ENCODE measurements at places on chromosomes 12 and 14. TPM values are rescaled to one million over a fixed set of nuclear protein-coding genes. Genes with fewer than 3 reads are reported as not detected.

- DNase-seq, result no peak
Observed at GRCh38 chr14:105424861-105425260, 5.2 kb downstream of the MTA1 start.

The LRRC9 gene
- total RNA-seq, result not detected

DNA sequence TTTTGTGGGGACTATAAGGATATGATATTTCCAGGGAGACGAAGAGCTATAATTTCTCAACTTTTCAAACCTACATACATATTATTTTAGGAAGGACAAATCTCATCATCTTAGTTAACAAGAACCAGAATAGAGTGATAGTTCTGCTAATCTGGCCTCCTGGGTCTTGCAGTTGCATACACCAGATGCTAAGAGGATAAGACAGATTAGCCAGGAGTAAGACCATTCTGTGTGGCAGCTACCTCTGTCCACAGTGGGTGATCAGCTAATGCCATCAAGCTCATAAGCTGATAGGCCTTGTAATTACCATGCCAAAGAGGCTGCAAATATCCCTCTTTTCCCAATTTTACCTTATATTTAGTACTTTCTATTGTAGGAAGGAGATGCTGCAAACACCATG, 776.8 kb downstream of the NRXN3 start:
- no peak for DNase-seq

The ACSM4 gene
- not detected for total RNA-seq

The NOPCHAP1 gene
- total RNA-seq, result 29.6 TPM

GRCh38 chr14:106094654-106095189, 568.3 kb downstream of the TMEM121 start:
- no peak for DNase-seq

The PAX9 gene
- total RNA-seq, result 3.7 TPM

- DNase-seq, result no peak
Observed at GRCh38 chr14:96905825-96906224, 108.6 kb downstream of the VRK1 start.

DNA sequence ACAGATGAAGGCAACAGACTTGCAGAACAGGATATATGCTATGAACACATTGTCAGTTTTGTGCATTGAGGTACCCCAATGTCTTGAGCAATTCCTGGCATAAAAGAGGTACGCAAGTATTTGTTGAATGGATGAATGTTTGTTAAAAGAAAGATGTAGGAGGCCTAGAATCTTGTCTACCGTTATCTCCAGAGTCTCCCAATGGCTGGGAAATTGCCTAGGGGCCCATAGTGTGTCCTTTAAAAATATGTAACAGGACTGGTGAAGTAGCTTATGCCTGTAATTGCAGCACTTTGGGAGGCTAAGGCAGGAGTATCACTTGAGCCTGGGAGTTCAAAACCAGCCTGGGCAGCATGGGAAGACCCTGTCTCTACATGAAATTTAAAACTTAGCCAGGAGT, 20.4 kb upstream of the SPTSSA start:
- DNase-seq, result no peak

The OTUB2 gene
- 3.7 TPM for total RNA-seq

DNA sequence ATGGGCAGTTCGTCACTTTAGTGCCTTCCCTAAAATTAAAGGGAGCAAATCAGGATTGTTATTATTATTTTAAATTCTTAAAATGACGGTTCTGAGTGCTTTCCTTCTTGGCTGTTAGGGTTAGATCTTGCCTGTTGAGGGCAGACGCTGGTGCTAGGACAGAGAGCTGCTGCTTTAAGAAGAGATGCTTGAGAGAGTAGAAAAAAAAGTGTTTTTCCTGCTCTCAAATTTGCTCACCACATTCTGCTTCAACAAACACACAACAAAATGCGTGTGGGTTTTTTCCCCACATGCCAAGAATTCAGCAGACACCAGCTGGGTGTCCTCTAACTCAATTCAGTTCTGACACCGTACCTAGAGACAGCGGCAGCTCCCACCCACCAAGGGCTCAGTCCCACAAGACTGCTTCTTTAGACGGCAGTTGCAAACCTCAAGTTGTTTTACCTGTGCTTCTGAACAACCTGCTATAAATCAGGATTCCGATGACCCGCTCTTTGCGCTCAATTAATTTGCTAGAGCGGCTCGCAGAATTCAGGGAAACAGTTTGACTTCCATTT, 75.8 kb upstream of the RIN3 start:
- no peak for DNase-seq

DNA sequence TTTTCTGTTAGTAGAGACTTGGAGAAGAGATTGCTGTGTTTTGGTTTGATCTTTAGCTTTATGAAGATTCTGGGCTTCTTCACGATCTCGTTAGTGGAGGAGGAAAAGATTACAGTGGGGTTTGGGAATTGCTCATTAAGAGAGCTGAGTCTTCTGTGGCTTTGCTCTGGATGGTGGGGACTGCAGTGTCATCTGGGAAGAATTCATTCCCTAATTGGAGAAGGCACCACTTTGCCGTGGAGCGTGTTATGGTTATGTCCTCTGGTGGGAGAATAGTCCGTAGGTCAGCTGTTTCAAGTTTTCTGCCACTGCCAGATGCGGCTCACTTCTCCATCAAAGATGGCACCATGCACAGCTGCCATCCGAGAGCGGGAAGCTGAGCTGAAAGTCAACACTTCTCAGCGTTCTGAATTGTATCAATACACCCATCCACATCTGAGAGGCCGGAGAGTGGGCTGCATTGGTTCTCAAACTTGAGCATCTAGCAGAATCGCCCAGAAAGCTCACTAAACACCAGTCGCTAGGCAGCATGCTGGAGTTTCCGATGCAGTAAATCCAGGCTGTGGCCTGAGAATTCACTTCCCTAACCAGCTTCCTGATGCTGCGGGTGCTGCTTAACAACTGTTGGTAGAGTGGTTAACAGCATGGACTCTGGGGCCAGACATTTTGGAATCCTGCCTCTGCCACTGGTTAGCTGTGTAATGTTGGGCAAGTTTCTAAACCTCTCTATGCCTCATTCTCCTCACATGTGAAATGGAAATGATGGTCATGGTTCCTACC, 117.8 kb downstream of the PLXNC1 start:
- DNase-seq, result no peak

- DNase-seq, result no peak
Observed at GRCh38 chr12:56021889-56022497, 1.1 kb downstream of the IKZF4 start.

DNA sequence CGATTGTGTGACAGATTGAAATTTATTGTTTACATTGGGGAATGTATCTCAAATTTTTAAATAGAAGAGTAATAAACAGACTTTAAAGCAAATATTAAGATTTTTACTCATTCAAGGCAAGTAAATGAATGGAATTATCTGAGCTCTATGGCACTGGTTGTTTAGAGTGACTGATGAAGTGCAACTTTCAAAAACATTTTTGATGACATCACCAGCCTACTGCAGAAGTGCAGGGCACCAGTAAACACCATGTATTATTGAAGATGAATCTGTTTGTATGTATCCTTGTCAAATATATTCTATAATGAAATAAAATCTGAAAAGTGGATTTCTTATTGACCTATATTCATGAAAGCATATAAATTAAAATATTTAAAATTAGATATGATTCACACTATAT, 124.0 kb upstream of the EVL start:
- no peak for DNase-seq

The TAC3 gene
- not detected for total RNA-seq

DNA sequence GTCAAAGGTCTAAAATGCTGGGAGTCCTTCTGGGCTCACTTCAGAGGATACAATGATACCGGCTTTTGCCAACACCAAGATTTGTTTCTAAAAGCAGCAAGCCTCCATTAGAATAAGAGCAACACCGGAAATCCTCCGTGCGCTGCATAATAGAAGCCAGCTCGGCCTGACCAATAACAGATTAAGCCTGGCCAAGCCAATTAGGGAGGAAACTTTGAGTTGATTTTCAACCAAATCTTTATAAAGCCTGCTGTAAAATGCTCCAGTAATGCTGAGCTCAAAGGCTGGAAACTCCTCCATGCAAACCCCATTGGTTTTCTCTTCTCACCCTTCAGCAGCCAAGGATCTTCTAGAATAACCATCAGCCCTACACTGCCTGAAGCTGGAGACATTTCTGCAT, 150.1 kb downstream of the NTF3 start:
- DNase-seq, result no peak

GRCh38 chr12:97751704-97752103, 289.1 kb downstream of the RMST start:
- peak; percentile 62 for DNase-seq

GRCh38 chr14:90616881-90617280, 199.3 kb downstream of the TTC7B start:
- no peak for DNase-seq

GRCh38 chr12:7581625-7582024, 78.0 kb upstream of the CD163 start:
- DNase-seq, result no peak

- no peak for DNase-seq
Observed at GRCh38 chr14:91185721-91186120, 58.8 kb downstream of the GPR68 start.

DNA sequence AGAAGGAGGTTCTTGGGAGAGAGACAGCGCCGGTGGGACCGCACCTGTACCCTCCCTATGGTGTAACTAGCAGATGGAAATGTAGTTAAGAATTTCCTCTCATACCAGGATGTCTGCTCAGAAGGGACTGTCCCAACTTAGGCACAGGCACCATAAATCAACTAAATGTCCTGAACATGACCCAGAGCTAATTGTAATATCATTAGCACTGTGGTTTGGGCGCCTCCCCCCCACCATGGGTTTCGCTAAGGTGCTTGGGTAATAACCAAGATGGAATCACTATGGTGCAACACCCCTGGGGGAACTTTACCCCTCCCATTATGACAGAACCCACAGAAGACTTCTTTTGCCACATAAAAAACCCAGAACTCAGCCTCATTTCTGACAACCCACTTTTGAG, 15.9 kb downstream of the ZNF641 start:
- DNase-seq, result no peak

- peak; percentile 22 for DNase-seq
Observed at GRCh38 chr12:10661338-10661737, 12.5 kb downstream of the STYK1 start.

The TAS2R14 gene
- total RNA-seq, result 1.7 TPM

- no peak for DNase-seq
Observed at GRCh38 chr14:82029038-82029437, 495.4 kb upstream of the SEL1L start.

The PCED1B gene
- total RNA-seq, result 10.3 TPM

GRCh38 chr12:95218150-95219133, 835 bp downstream of the VEZT start:
- DNase-seq, result peak; percentile 85

The RIMBP2 gene
- total RNA-seq, result not detected

DNA sequence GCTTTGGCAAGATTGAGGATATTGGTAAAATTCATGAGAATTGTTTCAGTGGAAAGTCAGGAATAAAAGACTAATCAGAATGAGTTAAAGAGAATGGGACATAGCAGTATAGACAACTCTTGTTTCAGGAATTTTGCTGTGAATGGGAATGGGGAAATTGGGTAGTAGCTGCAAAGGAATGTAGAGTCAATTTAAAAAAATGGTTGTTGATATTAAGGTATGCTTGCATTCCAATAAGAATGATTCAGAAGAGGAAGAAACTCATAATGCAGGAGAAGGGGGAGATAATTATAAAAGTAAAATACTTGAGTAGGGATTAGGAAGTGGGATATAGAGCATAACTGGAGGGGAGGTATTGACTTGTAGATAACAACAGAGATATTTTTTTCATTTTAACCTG, 40.7 kb downstream of the MNAT1 start:
- DNase-seq, result peak; percentile 54

GRCh38 chr14:89470401-89470800, 53.4 kb upstream of the FOXN3 start:
- no peak for DNase-seq

The DDIT3 gene
- total RNA-seq, result 66.1 TPM

- no peak for DNase-seq
Observed at GRCh38 chr14:49641697-49642129, 6.7 kb upstream of the DNAAF2 start.

DNA sequence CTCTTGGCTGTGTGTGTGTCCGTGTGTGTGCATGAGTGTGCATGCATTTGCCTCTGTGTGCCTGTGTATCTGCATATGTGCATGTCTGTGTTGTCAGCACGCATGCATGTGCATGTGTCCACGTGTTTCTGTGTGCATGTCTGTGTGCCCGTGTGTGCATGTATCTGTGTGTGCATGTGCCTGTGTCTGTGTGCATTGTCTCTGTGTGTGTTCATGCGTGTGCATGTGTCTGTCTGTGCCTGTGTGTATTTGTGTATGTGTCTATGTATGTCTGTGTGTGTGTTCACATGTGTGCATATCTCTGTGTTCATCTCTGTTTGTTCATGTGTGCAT, 1.1 kb upstream of the GALNT9 start:
- no peak for DNase-seq

DNA sequence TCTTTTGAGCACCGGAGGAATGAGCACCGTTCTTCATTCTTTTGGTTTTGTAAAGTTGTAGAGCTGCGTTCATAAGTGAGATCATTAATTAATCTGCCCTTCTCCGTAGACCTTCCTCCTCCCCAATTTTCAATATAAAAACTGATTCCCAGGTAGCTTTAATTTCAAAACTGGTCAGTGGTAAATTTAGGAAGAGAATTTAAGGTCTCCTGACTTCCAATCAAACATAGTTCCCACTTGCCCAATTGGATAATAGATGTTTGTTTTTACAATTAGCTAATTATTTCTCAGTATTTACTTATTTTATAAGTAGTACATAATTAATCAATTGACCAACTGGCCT, 27.2 kb upstream of the YBX3 start:
- DNase-seq, result no peak

The ASB2 gene
- 0.17 TPM for total RNA-seq

DNA sequence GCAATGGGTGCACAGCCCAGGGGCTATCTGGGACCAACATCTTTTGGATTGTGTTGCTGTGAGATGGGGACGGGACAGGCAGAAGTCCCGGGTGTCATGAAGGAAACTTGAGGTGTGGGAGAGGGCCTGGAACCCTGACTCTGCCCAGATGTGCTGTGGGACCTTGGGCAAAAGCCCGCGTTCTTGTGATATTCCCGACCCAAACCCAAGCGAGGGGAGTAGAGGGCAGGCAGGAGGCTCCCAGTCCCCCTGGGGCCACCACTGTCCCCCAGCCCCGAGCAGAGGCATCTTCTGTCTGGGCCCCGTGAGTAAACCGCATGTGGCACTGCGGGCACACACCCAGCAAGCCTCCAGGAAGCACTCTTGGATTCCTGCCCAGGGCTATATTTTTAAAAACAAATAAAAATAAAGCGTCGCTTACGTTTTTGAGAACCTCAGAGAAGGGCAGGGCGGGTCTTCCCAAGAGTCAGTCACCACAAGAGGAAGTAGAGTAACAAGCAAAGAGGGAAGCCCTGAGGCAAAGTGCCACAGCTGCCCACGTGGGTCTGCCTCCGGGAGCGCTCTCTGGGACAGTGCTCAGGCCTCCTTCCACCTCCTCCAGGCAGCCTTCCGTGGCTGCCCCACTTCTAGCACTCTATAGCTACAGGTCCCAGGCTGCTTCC, 39.5 kb downstream of the BEGAIN start:
- DNase-seq, result no peak

All from mammary epithelial cell (primary cell).